Neuronal stem cell (in vitro differentiated cells): ENCODE measurements at places on chromosomes 2 and 18.

- no peak for DNase-seq
These were observed 71.6 kb upstream of the RFX8 start for GRCh38 chr2:101546376-101547058.

DNA sequence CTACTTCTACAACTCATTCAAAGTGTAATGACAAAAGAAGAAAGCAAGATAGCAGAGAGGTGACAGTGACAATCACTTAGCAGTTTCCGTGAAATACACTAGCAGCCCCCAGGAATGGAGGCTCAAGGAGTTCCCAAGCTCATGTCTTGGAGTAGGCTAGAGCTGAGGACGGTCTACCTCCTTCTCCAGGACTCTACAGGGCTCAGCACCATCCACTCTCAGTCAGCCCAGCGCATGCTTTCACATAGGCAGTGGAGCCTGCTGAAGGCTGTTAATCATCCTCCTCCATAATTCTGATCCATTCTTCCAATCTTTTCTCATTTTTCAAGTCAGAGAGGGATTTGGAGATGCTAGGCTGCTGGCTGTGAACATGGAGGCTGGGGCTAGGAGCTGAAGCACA lies 85.6 kb downstream of the MYT1L start:
- DNase-seq: no peak

- no peak for DNase-seq
These were observed 14.6 kb upstream of the NPPC start for GRCh38 chr2:231940795-231941194.

DNA sequence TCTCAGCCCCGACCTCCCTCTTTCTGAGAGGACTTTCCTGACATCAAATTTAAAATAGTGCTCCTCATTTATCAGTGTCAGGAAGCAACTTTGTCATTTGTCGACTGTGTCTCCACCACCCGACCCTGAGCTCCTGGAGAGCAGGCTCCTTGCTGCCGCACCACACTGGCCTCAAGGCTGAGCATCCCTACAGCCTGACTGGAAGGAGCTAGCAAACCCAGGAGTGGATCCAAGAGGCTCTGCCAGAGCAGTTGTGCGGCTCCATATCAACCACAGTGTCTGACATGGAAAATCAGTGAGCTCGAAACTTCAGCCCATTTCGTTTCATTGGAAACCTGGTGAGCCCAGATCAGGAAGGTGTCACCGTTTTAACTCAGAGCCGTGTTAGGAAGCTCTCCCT lies 125.2 kb downstream of the PTGR3 start:
- no peak for DNase-seq

DNA sequence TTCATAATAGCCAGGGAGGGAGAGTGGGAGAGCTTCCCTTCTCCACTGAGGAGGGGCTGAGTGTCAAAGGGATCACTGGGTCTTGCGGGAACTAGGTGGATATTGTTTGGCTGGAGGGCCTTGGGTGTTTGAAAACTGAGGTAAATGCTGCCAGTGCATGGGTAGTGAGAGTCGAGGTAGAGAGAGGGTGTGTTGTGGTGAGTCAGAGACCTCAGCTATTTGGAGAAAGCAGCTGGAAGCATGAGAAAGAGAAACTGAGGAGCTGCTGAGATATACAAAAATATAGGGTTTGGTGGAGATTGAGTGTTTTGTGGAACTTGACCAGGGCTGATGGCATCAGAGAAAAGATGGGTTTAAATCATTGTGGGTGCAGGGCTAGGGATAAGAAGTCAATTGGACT lies 127.0 kb upstream of the CCDC195 start:
- no peak for DNase-seq

DNA sequence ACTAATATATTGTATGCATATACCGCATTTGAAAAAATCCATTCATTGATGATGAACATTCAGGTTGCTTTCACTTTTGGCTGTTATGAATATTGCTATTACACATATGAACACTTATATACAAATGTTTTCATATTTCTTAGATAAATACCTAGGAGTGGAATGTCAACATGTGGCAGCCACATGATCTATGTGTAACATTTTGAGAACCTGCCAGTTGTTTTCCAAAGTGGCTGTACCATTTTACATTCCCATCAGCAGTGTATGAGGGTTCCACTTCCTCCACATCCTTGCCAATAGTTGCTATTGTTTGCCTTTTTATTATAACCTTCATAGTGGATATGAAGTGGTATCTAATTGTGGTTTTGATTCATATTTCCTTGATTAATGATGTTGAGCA lies 40.5 kb downstream of the CCDC85A start:
- DNase-seq: no peak

- DNase-seq: peak; percentile 69
These were observed 56.8 kb downstream of the SRD5A2 start for GRCh38 chr2:31523871-31524492.

- no peak for DNase-seq
These were observed 15.0 kb downstream of the GLI2 start for GRCh38 chr2:120750488-120751210.

DNA sequence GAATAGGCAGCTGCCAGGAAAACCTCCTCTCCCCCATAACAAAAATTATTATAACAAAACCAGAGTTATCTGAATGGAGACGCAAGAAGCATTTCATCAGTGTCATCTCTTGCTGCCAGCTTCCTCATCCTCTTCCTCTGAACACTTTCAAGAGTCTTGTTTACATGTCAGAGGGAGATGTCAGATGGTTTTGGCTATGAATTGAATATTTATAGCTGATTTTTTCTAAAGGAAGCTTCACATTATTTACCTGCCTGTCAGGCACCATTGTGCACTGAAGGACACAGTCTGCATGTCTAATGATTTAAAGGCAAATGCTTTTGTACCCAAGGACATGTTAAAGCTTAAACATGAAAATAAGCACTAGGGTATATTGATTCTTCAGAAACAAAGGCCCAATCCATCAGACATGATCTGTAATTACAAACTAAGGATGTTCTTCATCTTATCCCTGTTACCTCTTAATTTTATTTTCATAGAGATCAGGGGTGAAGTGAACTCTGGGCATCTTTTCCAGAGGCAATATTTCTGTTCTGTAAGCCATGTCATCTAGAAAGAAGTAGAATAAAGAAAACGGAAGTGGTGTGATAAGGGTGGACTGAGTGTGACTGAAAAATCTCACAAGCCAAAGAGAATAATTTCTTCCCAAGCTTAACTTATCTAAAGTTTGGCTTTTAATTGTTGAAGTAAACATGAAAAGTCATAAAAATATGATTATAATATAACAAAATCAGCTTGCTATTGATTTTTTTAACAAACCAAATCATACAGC lies 168.7 kb downstream of the ANKRD44 start:
- DNase-seq: no peak

DNA sequence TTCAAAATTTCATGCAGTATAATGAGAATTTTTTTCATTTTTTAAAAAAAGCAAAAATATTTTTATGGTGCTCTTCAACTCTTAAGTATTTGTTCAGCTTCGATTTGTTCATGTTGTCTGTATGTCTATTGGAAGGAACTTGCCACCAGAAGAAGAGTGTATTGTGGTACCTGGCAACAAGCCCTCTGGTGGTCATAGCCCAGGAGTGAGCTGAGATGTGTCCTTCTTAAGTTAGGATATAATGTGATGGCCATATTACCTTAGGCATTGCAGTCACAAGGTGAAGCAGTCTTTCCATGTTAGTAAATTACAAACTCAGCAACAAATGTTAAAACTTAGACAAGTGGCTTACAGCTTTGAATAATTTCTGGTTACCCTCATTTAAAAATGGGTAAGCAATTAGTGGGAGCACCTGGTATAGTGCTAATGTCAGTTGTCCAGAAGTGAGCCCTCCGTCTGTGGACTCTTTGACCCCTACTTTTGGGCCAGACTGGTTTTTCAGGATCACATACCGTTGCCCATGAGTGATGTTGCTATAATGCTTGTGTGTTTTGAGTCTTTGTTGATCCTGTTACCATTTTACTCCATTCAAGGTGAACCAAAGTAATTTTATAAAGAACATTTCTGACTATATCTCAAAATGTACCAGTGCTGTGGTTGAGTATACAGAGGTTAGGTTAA lies 57.4 kb downstream of the MYO1B start:
- no peak for DNase-seq

- DNase-seq: no peak
These were observed 43.9 kb upstream of the B3GNT2 start for GRCh38 chr2:62152000-62152399.

GRCh38 chr2:98458207-98458606 lies 13.5 kb downstream of the INPP4A start:
- DNase-seq: no peak

GRCh38 chr18:41499345-41499744 lies 455.7 kb upstream of the PIK3C3 start:
- no peak for DNase-seq

GRCh38 chr2:11060376-11061169 lies 94.7 kb upstream of the SLC66A3 start:
- DNase-seq: no peak

DNA sequence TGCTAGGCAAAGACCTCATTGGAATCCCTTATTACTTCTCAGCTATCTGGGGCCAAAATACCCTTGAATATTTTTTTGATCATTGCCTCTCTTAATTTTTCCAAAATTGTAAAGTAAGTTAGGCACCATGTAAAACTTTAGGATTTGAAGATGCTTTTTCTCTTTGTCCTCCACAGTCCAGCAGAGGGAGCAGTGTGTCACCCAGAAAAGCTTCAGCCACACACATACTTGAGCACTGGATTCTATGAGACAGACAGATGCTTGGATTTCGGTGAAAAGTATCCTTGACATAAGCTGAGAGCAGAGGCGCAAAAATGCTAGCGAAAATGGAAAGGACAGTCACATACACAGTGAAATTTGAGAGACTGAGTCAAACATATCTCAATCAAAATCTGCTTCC lies 74.7 kb upstream of the KCNJ3 start:
- DNase-seq: peak; percentile 44

DNA sequence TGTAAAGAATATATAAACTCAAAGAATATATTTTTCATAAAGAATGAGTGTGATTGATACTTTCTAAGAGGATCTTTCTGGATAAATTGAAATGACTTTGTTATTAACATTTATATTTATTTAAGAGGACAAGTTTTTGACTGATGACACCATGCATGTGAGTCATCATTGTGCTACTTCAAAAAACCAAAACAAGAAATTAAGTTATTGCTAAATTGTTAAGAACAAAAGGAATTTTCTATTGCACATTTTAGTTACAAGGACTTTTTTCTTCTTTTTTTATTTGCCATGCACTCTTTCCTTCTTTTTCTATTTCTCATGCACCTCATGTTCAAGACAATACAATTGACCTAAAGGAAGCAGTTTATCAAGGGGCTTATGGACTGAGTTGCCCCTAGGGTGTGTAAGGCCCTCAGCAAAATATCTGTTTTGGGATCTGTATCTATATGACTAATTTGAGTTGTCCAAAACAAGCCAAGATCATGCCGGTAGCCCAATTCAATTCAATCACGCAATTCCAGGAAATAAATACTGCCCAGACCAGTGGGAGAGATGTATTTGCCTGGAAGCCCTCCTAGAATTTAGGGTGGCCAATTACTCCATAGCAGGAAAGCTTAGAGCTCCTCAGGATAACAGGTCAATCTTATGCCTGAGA lies 654.3 kb downstream of the METTL4 start:
- DNase-seq: no peak

DNA sequence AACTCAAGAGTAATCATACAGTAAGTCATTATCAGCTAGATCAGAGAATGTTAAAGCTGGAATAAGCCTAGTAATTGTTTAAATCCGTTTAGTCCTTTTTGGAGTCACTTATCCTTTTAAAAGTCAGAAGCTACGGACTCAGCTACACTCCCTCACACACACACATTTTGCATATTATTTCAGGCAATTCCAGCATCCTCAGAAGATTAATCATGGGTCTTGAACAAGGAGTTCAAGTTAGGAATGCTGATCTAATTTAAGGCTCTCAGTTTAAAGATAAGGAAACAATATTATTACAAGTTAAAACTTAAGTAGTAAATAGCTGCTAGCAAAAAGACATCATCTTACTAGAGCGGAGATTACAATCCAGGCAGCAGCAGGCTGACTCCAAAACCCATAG lies 74.3 kb downstream of the GTF3C3 start:
- DNase-seq: no peak

DNA sequence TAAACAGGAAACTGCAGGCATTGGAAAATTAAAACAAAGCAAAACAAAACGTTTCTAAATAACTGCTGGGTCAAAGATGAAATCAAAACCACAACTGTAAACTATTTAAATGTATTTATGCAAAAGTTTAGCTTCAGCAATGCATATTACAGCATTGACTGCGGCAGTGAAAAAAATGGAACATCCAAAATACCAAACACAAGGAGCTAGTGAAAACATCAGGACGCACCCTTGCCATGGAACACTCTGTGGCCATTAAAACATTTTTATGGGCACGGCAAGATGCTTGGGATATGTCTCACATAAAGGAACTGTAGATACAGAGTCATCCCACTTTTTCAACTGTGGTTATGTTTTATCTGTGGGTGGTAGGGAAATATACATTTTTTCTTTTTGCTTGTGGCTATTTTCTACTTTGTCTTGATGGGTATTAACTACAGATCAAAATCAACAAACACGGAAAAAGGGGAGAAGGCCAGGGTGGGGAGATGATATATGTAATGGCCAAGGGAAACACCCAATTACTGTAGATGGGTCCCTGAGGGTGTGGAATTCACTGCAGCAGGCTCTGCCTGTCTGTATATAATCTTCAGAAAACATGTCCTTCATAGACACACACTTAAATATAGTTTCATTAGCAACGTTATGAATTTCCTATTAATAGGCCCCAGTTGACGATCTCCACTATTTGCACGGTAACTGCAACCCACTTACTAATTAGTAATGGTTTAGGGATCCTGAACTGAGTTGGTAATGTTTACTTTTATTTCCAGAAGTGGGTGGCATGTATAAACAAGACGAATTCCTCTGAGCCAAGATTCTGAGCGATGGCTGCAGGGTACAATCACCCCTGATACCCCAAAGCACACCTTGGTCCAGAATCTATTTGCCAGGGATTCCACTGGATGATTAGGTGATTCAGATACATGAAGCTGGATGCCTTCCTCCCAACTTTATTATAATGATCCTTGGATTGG lies 110.5 kb downstream of the ACKR3 start:
- DNase-seq: no peak

- DNase-seq: no peak
These were observed 50.5 kb downstream of the USP37 start for GRCh38 chr2:218517434-218518206.
